Fibroblast of skin of left biceps (primary cell): ENCODE measurements at places on chromosomes 6 and 20.

DNA sequence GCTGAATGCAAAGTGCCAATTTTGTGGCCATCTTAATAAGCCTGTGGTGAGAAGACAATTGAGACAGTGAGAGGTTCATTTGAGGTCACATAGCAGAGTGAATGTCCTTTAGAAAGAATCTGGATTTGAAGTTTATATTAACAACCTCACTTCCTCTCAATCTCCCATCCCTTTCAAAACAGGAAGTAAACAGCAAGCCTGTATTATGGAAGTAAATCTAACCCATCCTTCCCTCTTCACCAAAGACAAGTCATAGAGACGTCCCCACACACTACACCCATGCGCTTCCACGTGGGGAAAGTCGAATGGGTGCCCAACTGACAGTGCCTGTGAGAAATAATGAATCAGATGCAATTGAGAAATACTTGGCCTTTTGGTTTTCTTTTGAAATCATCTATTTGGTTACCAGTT, 28.8 kb upstream of the CCND3 start:
- DNase-seq: no peak

GRCh38 chr20:62590309-62591121, 51.8 kb upstream of the SLCO4A1 start:
- no peak for DNase-seq

DNA sequence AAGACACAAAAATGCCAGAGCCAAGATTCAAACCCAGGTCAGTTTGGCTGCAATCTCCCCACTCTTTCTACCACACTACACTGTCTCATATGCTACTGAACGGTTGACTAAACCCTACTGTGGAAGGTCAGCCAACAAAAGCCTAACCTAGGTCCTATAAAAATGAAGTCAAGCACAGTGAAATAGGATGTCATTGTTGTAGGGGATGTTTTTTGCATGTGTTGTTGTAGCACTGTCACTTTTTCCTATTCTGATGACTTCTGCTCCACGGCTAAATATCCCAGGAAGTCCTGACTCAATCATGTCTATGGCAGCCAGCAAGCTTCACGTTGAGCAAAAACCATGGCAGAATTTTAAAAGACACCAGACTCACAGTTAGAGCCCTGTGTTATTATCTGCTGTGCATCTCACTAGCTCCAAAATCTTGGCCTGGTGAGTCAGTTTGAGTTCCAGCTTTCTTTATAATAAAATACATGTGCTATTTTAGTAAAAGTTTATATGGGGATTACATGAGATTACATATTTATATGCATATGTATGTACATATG, 322.1 kb upstream of the NT5E start:
- DNase-seq: no peak

GRCh38 chr6:36914227-36914794, 28.6 kb downstream of the C6orf89 start:
- no peak for DNase-seq

DNA sequence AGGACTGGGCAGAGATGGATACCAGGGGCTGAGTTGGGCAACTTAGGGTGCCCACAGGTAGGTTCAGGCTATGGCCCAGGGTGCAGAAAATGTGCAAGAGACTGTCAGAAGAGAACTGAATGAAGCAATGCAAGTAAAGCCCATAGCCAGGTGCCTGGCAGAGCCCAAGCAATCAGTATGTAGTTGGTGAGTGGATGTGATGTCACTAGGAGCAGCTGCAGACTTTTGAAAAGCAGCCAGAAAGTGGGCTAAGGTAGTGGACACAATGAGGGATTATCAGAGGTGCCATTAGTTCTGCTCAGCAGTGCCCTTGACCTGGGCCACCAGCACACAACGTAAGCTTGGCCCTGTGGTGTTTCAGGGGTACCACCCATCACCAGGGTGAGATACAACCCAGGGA, 135.3 kb downstream of the SOBP start:
- DNase-seq: no peak

- peak; percentile 24 for DNase-seq
Measured at GRCh38 chr20:46695892-46696291, 6.6 kb upstream of the TP53RK start.

GRCh38 chr6:111615916-111616612, 10.4 kb upstream of the TRAF3IP2 start:
- no peak for DNase-seq

DNA sequence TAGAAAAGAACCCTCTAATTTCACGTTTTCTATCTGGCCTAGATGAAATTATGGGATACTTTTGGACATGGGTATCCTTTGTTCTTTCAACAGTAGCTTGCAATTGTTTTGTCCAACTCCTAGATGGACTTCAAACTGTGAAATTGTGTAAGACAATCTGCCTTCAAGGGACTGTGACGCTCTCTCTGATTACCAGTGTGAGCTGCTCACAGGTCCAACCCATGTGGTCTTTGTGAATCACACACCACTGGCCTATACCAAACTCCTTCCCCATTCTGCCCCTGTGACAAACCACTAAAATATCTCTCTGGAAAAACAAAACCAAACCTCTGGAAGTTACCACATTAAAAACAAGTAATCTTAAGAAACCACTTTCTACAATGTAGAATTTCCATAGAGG, 59.5 kb downstream of the NINL start:
- peak; percentile 81 for DNase-seq

GRCh38 chr6:75299801-75300530, 15.4 kb upstream of the TMEM30A start:
- DNase-seq: no peak

DNA sequence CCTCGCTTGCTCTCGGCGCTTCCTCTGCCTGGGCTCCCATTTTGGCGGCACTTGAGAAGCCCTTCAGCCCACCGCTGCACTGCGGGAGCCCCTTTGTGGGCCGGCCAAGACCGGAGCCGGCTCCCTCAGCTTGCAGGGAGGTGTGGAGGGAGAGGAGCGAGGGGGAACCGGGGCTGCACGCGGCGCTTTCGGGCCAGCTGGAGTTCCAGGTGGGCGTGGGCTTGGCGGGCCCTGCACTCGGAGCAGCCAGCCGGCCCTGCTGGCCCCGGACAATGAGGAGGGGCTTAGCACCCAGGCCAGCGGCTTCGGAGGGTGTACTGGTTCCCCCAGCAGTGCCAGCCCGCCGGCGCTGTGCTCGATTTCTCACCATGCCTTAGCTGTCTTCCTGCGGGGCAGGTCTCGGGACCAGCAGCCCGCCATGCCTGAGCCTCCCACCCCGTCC, 10.2 kb upstream of the SRPK1 start:
- no peak for DNase-seq

GRCh38 chr6:26031151-26031594, 56.1 kb upstream of the HFE start:
- DNase-seq: no peak

DNA sequence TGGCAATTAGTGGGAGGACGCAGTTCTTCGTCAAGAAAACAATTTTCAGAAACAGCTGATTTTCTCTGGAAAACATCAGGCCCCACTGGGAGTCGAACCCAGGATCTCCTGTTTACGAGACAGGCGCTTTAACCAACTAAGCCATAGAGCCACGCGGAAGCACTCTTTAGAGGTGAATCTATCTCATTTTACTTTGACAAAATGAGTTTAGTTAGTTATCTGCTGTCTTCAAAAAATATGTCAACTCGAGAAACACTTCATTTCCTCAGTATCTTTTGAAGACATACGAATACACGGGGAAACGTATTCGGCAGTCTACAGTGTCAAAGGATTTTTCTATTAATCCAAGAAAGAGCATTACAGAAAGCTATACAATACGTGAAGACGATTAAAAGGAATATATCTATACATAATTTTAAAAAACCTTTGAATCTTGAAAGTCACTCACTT, 26.7 kb downstream of the GPX6 start:
- peak; percentile 57 for DNase-seq

DNA sequence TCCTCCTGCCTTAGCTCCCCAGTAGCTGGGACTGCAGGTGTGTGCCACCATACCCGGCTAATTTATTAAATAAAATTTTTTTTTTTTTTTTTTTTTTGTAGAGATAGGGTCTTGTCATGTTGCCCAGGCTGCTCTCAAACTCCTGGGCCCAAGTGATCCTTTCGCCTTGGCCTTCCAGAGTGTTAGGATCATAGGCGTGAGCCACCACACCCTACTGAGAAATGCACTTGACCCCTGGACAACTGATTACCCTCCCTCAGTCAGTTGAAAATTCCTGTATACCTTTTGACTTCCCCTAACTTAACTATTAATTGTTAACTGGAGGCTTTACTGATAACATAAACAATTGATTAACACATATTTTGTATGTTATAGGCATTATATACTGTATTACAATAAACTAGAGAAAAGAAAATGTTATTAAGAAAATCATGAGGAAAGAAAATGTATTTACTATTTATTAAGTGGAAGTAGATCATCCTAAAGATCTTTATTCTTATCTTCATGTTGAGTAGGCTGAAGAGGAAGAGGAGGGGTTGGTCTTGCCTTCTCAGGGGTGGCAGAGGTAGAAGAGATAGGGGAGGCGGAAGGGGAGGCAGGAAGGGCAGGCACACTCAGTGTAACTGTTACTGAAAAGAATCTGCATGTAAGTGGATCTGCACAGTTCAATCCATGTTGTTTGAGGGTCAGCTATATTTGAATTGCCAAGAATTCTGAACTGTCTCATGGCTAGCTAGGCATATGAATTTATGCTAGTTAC, 104.3 kb downstream of the FARS2 start:
- no peak for DNase-seq

DNA sequence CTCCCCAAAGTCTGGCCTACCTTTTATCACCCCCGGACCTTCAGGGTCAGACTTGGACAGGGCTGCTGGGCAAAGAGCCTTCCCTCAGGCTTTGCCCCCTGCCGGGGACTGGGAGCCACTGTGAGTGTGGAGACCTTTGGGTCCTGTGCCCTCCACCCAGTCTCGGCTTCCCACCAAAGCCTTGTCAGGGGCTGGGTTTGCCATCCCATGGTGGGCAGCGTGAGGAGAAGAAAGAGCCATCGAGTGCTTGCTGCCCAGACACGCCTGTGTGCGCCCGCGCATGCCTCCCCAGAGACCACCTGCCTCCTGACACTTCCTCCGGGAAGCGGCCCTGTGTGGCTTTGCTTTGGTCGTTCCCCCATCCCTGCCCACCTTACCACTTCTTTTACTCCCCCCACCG, 10.3 kb downstream of the VEGFA start:
- no peak for DNase-seq

GRCh38 chr6:14037402-14038277, 79.9 kb upstream of the CD83 start:
- peak; percentile 35 for DNase-seq

- DNase-seq: no peak
Measured at GRCh38 chr20:13243826-13244376, 22.8 kb downstream of the ISM1 start.

GRCh38 chr20:32809907-32810306, 9.8 kb upstream of the MAPRE1 start:
- no peak for DNase-seq

DNA sequence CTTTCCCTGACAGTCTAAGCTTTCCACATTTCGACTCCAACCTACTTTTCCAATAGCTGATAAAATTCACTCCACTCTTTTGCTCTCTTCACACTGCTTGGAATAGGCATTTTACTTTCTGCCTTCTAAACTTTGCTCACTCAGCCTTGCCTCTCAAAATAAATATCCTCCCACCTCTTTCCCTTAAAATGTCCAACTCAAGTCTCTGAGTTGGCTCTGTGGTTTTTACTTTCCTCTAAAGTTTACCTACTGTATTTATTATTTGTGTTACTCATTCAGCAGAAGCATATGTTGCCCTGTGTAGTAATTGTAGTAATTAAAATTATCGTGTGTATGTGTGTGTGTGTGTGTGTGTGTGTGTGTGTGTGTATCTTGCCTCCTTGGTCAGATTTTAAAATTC, 20.0 kb upstream of the CDYL start:
- no peak for DNase-seq

- DNase-seq: no peak
Measured at GRCh38 chr6:168605964-168606363, 165.0 kb downstream of the SMOC2 start.

DNA sequence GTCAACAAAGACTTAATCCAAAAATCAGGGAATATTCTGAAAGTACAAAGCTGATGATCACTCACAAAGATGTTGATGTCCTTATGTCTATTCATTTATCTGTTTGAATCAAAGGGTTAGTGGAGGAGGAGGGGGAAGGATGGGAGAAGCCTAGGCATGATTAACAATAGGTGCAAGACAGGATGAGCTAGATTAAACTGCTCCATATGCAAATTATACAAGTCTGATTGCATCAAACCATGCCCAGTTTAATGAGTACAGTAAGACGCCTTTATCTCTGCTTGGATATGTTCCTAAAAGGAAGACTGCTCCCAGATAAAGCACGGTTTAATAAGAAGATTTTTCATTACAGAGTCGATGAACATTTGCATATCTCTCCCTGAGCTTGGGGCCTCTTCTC, 626.4 kb upstream of the NOX3 start:
- DNase-seq: no peak

- DNase-seq: no peak
Measured at GRCh38 chr6:46893648-46894047, 28.1 kb downstream of the ADGRF5 start.

- no peak for DNase-seq
Measured at GRCh38 chr6:3267162-3267561, 8.4 kb downstream of the PSMG4 start.

DNA sequence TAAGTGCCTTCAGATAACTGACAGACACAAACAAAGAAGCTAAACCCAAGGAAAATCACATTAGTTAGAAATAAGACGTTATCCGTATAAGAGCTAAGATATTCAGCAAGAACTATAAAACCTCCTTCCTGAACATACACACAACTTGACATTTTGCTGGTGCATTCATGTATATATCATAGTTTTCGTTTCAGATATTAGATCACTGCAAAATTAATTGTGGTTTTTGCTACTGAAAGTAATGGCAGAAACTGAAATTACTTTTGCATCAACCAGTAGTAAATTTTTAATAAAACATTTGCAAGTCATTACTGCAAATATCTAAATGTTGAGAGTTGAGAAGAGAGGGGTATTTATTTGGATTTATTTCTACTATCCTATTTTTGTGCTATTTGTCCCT, 26.1 kb upstream of the KCNQ5 start:
- DNase-seq: no peak

DNA sequence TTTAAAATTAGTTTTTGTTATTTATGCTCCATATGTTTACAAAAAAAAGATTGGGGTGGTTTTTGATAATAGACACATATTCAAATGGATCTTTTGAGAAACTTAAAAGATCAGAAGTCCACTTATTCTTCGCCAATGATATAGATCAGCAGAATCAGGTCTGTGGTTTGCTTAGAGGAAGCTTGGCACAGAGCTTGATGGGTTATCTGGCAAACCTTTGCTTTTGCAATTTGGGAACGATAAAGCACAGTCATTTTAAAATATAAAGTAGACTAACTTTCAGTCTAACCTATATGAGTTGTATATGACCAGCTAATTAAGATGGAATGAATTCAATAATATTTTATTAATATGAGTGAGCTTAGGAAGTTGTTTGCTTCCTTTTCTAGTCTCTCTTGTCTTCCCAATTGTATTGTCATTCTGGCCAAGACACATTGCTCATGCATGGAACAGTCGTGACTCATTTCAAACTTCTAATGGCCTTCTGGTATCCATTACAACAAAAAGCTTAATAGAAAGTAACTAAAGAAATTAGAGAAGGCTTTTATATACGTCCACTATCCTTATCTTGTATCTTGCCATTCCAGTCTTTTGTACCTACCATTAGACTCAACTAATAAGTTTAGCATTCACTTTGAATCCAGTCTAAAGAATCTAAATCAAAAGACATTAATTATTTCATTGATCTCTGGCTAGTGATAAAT, 118.7 kb downstream of the TBX18 start:
- DNase-seq: no peak
